Left cardiac atrium (tissue), 4 donors: ENCODE measurements at places on chromosomes 1 and 21. TPM values are rescaled to one million over a fixed set of nuclear protein-coding genes. Genes with fewer than 3 reads are reported as not detected.

GRCh38 chr1:225684741-225685140 is 31.8 kb upstream of the ENAH start:
- no peak for DNase-seq

- no peak for DNase-seq
These were observed 15.1 kb upstream of the PLA2G2E start for GRCh38 chr1:19938472-19938871.

GRCh38 chr1:34479731-34480130 is 275.1 kb upstream of the GJB5 start:
- no peak for DNase-seq

- DNase-seq = no peak
These were observed 41.2 kb upstream of the B3GALNT2 start for GRCh38 chr1:235545292-235545930.

- no peak for DNase-seq
These were observed 1166.7 kb downstream of the NCAM2 start for GRCh38 chr21:22164912-22165311.

DNA sequence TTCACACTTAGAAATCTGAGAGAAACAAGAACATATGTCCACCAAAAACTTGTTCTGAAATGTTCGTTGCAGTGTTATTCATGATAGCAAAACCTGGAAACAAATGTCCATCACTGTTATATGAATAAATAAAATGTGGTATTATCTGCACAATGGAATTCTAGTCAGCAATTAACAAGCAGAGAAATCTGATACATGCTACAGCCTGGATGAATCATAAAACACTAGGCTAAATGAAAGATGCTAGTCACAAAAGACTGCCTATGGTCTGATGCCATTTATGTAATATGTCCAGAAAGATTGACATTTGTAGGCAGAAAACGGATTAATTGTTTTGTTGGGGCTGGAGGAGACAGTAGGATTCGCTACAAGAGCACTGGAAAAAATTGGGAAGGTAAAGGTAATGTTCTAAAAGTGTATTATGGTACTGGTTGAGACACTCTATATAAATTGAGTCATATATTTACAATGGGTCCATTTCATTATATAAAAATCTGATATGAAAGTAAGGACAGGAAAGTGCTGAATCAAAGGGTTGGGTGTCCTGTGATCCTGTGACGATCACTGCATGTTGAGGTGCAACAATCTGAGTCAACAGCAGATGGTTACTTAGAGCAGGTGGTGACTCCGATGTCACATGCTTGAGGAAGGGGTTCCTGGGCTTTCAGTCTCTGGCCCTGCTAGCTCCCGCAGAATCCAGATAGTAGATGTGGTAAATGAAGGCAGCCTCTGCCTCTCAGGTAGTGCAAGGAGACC is 102.1 kb upstream of the NBPF4 start:
- DNase-seq = no peak

- no peak for DNase-seq
These were observed 369.7 kb downstream of the MATN1 start for GRCh38 chr1:30353637-30354036.

DNA sequence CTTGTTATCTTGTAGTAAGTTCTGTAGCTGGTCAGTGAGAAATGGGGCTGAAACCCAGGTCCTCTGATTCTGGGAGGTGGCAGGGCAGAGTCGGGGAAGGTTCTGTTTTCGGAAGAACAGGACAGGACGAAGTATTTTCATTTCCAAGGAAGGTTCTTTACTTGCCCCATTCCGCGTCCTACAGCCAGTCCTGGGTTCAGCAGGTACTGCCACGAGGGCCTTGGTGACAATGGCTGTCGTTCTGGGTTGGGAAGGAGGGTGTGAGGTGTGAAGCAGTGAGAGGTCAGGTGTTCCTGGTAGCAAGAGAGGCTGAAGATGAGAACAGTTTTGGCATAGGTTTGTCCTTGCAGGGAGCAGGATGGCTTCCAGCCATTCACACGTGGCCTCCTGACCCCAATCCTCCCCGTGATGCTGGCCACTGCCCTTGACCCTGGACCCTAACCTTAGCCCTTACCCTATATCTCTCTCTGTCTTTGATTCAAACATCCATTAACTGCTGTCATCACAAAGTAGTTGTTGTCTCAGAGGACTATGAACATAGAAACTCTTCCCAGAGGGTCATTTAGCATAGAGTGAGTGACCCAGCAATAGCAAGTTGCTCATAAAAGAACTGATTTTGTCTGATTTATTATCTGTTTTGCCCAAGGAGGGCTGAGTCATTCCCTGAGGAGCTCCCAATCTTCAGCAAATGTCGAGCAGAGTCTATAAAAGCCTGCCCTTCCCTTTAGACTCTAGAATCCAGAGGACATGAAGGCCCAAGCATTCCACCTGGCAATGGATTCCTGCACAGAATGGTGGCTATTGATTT is 25.0 kb downstream of the VASH2 start:
- no peak for DNase-seq

- no peak for DNase-seq
These were observed 151.0 kb downstream of the NUF2 start for GRCh38 chr1:163472651-163473248.

- no peak for DNase-seq
These were observed 123.4 kb downstream of the AK5 start for GRCh38 chr1:77405186-77405585.

DNA sequence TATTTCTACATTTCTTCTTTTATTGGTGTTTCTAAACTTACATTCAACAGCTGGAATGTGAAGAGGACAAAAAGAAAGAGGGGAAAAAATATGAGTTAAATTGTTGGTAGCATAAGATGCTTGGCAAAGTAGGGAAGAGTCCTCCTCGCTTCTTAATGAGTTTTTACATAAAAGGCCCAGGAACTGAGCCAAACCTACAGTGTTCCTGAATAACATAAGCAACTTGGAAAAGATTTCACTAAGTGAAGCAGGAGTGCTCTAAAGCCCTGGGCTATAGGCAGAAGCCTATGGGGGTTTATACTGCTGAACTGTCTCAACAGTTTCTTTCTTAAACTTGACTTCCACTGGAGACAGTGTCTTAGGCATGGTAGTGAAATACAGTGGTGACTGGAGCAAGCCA is 115.0 kb upstream of the USP25 start:
- DNase-seq = no peak

- DNase-seq = no peak
These were observed 818 bp downstream of the FHL3 start for GRCh38 chr1:38004284-38005108.

DNA sequence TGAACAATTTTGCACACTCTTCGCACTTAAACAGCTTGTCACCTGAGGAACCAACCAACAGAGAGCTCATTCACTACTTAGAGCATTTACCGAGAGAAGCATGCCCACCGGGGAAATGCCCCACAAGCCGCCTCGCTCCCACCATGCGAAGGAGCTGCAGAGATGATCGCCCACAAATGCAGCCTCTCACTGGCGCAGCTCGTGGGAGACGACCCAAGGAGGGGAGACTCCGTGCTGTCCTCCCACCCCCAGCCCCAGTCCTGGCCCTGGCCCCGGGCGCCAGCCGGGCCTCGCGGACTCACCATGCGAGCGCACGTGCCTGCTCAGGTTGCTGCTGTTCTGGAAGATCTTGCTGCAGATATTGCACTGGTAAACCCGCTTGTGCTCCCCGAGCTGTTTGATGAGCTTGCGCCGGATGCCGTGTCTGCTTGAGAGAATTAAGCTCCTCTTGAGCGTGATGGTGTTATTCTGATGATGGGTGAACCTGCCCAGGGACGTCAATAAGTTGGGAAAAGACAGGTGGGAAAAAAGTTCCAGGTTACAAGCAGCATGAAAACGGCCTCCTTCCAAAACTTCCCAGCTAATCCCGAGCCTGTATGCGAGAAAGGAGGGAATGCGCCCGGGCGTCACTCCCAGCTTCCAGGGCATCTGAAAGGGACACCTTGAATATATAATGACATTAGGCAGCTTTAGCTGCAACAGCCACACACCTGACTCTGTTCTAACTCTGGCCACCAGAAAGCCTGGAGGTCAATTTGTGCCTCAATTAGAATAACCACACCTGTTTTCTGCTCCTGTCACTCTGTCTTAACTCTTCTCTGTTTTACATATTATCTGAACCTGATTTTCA is 42.8 kb downstream of the PRDM15 start:
- no peak for DNase-seq

DNA sequence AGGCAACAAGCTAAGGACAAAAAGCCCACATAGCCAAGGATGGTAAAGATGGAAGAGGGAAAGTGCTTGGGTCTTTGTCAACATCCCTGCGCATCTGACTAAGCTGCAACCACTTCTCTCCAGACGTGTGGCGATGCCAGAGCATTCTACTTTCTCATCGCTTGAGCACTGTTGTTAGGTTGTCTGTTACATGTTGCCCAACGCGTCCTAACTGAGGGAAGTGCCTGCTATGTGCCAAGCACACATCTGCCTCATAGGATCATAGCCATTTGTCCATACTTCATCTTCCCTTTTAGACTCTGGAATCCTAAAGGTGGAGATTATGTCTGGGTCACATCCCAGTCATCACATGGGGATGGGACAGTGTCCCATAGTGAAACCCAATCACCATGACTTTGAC is 464.9 kb downstream of the MATN1 start:
- DNase-seq = no peak

DNA sequence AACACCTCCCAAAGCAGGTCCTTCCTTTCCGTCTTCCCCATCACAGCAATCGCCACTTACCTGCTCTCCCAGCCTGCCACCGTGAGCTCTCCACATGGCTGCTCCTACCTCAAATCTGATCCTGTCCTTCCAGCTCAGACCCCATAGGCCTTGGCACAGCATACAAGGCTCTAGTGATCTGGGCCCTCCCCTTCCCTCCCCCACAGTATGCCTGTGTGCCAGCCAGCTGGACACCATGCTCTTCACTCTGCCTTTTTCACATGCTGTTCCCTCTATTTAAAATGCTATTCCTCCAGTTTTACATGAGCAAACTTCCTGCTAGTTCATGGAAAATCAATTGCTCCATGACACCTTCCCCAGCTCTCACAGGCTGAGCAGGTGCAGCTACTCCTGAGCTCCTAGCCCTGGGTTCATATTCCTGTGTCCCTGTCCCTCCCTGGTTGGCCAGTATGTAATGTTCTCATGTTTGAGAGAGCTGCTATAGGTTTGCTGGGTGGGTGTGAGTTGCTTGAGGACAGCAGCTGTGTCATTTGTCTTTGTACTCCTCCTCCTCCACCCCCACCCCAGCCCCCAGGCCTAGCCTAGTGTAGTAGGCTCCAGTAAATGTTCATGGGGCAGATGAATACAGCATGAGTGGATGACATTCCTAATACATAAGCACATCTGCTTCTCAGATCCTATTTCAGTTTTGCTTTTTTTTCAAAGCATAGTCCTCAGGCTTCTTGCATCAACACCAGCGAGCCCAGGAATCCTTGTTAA is 6.3 kb upstream of the TNNT2 start:
- DNase-seq = no peak

DNA sequence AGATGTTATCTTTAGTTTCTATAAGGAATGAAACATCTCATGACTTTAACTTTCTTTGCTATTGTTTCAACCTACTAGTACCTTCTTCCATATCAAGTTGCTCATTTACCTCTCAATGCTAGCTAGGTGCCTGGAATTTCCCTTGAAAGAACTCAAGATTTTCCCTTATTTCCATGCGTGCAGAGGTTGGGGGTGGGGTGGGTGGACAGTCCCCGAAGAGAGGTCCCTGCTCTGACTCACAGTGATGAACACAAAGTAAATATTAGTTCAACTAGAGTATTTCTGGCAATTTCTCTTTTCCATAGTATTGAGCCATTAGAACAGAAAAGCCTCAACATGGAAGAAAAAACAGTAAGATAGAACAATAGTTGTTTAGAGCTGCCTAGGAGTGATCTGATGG is 239.0 kb upstream of the ZP4 start:
- no peak for DNase-seq

The ZBTB21 gene
- total RNA-seq = 5.7 TPM

The LEFTY2 gene
- total RNA-seq = 1.2 TPM

The CLDN19 gene
- total RNA-seq = not detected

The EDARADD gene
- 0.35 TPM for total RNA-seq

The WNT4 gene
- not detected for total RNA-seq

The KIF21B gene
- 1.0 TPM for total RNA-seq
